ENCODE measurements at places on chromosomes 5 and 9. TPM values are rescaled to one million over a fixed set of nuclear protein-coding genes. Genes with fewer than 3 reads are reported as not detected.

The PCDHGA3 gene
- total RNA-seq, result 8.5 TPM

The PAEP gene
- total RNA-seq, result not detected

The SAPCD2 gene
- 0.90 TPM for total RNA-seq

The TLE1 gene
- 107 TPM for total RNA-seq

The SLC6A3 gene
- not detected for total RNA-seq

The ADAMTS13 gene
- 3.3 TPM for total RNA-seq

The MARCOL gene
- total RNA-seq, result not detected

The ADAMTS12 gene
- total RNA-seq, result 10.4 TPM

The SPATA31C1 gene
- not detected for total RNA-seq

The ADGRV1 gene
- 1.9 TPM for total RNA-seq

The TAF1L gene
- not detected for total RNA-seq

The TMEM252 gene
- not detected for total RNA-seq

The FAF2 gene
- total RNA-seq, result 30.8 TPM

The MEIKIN gene
- total RNA-seq, result not detected

The C5orf63 gene
- 2.1 TPM for total RNA-seq

The TRIM14 gene
- 10.0 TPM for total RNA-seq

The HSD17B3 gene
- total RNA-seq, result 6.7 TPM

The SIT1 gene
- not detected for total RNA-seq

The IFNB1 gene
- not detected for total RNA-seq

The TSLP gene
- total RNA-seq, result not detected

The OSTF1 gene
- 20.7 TPM for total RNA-seq

The IGFBPL1 gene
- total RNA-seq, result not detected

The TXNDC8 gene
- total RNA-seq, result not detected

The QRFP gene
- total RNA-seq, result not detected

The SLC4A9 gene
- total RNA-seq, result not detected

The PCDHB2 gene
- 7.5 TPM for total RNA-seq

The TOR2A gene
- total RNA-seq, result 13.3 TPM

The ABLIM3 gene
- 51.3 TPM for total RNA-seq

The SMIM3 gene
- total RNA-seq, result 54.3 TPM

The TPPP gene
- 5.5 TPM for total RNA-seq

The ZNF483 gene
- 5.7 TPM for total RNA-seq

The HK3 gene
- 6.7 TPM for total RNA-seq

The UHRF2 gene
- total RNA-seq, result 70.1 TPM

The GZMA gene
- 0.90 TPM for total RNA-seq

The CDH10 gene
- total RNA-seq, result 1.2 TPM

The OR1Q1 gene
- not detected for total RNA-seq

The TRPM3 gene
- 7.1 TPM for total RNA-seq

The RAPGEF1 gene
- total RNA-seq, result 32.9 TPM

The FEM1C gene
- total RNA-seq, result 24.5 TPM

The LCN9 gene
- total RNA-seq, result not detected

The CAST gene
- total RNA-seq, result 247 TPM

The ZCCHC10 gene
- total RNA-seq, result 7.4 TPM
